ENCODE measurements at places on chromosomes 11 and 22. TPM values are rescaled to one million over a fixed set of nuclear protein-coding genes. Genes with fewer than 3 reads are reported as not detected.

DNA sequence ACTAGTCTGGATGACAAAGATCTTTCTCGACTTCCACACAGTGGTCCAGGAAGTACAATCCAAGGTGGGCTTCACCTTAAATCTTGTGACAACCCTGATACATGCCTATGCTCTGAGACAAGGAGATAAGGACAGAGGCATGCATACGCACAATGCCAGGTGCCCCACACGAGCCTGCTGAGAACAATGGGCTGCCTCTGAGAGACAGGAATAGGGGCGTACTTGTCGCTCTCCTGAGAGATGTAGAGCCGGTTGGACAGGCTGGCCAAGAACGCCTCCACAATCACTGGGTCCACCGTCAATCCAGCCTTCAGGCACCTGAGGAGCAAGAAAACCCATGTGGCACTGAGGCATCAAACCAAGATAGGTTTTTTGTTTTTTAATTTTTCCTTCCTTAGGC is 25.5 kb downstream of the SERPIND1 start:
- DNase-seq, result no peak

- peak; percentile 74 for DNase-seq
These were observed 9.4 kb upstream of the PIM3 start for GRCh38 chr22:49951000-49951677.

DNA sequence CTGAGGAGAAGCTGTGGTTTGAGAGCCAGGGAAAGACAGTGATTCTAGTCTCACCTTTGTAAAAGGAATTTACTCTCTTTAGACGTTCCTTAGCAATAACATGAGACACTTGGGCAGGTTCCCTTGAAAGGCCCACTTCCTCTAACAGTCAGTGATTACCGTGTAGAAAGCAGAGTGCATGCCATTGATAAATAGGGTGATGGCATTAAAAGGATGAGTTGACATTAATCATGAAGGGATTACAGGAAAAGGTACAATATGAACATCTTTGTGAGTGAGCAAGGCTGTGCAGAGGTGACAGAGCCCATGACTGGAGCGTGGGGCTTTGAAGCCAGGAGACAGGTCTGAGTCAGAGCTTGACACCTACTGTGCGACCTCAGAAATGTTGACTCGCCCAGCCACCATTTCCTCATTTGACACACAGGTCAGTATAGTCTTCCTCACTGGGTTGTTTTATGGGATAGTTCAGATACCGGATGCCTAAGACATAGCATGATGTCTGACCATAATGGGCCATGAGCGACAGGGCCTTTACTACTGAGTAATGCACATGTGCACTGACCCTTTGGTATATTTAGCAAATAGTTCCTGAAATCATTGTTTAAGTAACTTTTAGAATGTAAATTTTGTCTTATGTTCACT is 341.7 kb upstream of the MTNR1B start:
- no peak for DNase-seq

DNA sequence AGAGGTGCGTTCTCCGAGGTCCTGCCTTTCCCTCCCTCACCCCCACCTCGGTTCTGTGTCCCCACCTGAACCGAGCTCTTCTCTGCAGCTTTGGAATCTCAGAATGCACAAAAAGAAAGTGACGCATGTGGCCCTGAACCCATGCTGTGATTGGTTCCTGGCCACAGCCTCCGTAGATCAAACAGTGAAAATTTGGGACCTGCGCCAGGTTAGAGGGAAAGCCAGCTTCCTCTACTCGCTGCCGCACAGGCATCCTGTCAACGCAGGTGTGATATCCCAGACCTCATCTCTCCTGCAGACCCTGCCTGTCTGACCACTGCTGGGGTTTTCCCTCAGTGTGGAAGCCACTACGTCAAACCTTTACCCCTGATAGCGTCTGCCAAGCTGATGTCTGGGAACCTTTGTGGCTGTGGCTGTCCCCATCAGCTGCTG is 13.9 kb downstream of the ACP2 start:
- no peak for DNase-seq

- no peak for DNase-seq
These were observed 3.3 kb downstream of the SPI1 start for GRCh38 chr11:47375020-47375419.

GRCh38 chr11:106840947-106841346 is 177.3 kb downstream of the GUCY1A2 start:
- no peak for DNase-seq

DNA sequence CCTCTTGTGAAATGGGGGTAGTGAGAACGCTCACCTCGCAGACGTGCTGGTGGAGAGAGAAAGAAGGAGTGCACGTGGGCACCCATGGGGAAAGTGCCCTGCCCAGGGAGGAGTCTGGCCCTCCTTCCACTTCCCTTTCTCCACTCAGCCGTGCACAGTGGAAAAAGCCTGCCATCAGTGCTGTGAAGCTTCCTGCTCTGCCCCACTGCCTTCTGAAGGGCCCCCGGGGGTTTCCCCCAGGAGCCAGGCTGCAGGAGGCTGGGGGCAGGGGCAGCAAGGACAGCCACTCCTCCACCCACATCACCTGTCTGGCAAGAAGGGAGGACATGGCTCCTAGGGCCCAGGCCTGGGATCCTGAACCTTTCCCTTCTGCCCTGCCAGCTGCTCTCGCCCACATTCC is 7.6 kb downstream of the TP53I11 start:
- DNase-seq, result peak; percentile 52

GRCh38 chr11:20058749-20059458 is 101.4 kb downstream of the DBX1 start:
- no peak for DNase-seq

- DNase-seq, result no peak
These were observed 27.3 kb upstream of the PACSIN2 start for GRCh38 chr22:43042101-43042780.

DNA sequence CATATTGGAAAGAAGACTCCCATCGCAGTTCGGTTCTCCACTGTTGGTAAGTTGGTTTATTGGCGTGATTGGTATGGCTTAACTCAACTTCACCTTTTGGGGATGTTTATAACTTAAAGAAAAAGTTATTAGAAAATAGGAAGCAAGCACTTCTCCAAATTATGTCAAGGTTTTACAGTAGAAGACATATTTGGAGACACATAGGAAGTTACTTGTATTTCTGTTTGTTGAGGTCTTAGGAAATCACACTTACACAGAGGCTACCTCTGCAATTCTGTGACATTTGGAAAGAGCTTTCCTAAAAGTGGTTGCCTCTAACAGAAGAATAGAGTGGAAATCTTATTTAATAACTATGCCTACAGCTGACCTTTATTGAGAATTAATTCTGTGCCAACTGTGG is 12.3 kb downstream of the CAT start:
- no peak for DNase-seq

GRCh38 chr22:20567371-20567847 is 60.0 kb downstream of the MED15 start:
- no peak for DNase-seq

GRCh38 chr11:62233730-62234129 is 8.3 kb upstream of the SCGB1D2 start:
- no peak for DNase-seq

DNA sequence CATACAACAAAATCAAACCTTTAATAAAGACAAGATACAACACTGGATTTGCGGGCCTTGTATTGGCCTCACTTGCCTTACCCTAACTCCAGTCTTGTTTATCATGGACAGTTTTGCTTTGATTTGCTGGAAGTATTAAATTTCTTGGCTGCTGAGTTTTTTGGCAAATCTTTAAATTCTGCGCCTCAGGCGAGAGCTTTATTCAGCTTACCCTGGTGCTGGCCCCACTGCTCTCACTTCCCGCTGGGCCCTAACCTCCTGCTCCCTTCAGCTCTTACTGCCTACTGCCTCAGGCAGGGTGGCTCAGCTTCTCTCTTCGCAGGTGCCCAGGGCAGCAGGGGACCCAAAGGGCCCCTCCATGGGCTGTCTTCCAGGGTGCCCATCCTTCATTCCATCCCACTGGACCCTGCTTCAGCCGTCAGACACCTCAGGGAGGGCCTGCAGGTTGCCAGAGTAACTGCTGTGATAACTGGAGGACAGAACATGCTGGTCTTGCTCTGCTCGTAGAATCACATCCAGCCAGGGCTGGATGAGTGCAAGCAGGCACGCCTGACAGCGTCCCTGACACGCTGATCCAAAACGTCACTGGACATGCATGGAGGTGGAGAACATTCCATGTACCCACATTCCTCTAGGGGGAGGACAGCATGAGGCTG is 45.7 kb upstream of the TUB start:
- no peak for DNase-seq

FGF19 gene
- 1.1 TPM for polyA plus RNA-seq

CENPM gene
- 13.8 TPM for polyA plus RNA-seq

SYCE3 gene
- polyA plus RNA-seq, result not detected

MIOX gene
- polyA plus RNA-seq, result 3.3 TPM

SLC22A8 gene
- 44.8 TPM for polyA plus RNA-seq

LYVE1 gene
- 75.5 TPM for polyA plus RNA-seq

RFPL2 gene
- 0.28 TPM for polyA plus RNA-seq

All from renal pelvis (tissue), 12 donors.